Sciatic nerve (tissue), 2 donors: ENCODE measurements at places on chromosomes 12 and 14. TPM values are rescaled to one million over a fixed set of nuclear protein-coding genes. Genes with fewer than 3 reads are reported as not detected.

- no peak for DNase-seq
These were observed 470.9 kb downstream of the VRK1 start for GRCh38 chr14:97268097-97268496.

DNA sequence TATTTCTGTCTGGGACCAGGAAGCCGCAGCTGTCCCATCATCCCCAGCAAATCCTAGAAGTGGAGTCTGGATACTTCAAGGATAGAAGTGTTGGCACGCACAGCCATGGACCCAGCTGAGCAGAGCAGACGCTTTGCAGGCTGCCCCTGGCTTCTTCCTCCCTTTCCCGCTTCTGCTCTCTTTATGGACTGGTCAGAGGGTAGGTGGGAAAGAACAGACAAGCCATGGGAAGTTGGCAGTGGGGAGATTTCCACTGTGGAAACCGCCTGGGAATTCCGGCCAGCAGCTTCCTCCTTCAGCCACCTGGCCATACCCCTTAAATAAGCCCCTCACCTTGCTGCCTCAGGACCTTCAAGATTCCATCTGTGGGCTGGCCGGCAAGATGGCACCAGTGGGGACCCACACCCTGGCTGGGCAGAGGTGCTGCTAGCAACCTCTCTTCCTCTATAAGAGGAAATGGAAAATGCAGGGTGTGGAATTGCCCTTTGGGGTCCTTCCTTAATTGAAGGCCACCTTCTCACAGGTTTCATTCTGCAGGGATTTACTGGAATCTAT is 20.6 kb downstream of the OTUB2 start:
- peak; percentile 32 for DNase-seq

GRCh38 chr14:106657460-106657859 is 1131.1 kb downstream of the TMEM121 start:
- DNase-seq, result no peak

GRCh38 chr12:5220099-5220498 is 176.4 kb downstream of the KCNA5 start:
- no peak for DNase-seq

DNA sequence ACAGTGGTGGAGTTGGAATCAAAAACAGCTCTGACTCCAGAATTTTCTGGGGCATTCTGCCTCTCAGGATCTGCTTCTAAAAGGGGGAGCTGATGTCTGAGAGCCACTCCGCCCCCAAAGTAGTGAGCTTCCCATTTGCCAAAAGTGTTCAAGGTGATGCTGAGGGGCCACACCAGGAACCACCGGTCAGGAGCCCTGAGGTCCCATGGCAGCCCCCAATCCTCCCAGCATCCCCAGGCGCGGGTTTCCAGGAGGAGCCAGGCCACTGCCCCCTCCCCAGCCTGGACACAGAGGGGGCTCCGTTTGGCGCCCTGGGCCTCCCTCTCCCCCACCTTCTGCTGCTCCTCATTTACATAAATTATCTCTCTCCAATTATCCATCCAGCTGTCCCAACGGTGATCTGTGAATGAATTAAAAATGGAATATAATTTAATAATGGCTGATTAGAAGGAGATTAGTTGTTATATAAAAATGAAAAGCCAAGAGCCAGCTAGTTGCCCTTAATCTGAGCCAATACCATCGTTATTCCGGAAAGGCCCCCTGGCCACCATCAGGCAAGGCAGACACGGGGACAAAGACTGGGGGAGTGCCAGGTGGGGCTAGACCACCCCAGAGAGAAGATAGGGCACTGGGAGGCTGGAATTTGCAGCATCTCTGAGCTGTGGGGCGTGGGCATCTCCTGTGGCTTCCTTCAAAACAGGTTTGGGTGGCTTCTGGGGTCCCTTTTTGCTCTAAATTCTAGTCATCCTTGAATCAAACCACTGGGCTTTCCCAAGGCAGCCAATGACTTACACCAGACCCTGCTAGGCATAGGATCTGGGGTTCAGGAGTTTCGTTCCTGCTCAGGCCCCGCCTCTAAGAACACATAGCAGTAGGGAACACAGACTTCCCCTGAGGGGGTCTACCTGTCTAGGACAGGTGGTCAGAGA is 19.7 kb upstream of the VSX2 start:
- no peak for DNase-seq

- no peak for DNase-seq
These were observed 137.4 kb downstream of the TPH2 start for GRCh38 chr12:72075891-72076557.

- no peak for DNase-seq
These were observed 150.7 kb downstream of the CAND1 start for GRCh38 chr12:67419810-67420209.

- DNase-seq, result no peak
These were observed 33.0 kb upstream of the SSTR1 start for GRCh38 chr14:38174711-38175110.

GRCh38 chr14:91321131-91321530 is 76.6 kb upstream of the GPR68 start:
- DNase-seq, result no peak

HOXC4 gene
- total RNA-seq, result 23.6 TPM

FLRT2 gene
- 205 TPM for total RNA-seq

PITPNM2 gene
- total RNA-seq, result 24.7 TPM

EML5 gene
- 2.1 TPM for total RNA-seq
